HFFc6 (cell line): ENCODE measurements at places on chromosomes 12 and 14.

DNA sequence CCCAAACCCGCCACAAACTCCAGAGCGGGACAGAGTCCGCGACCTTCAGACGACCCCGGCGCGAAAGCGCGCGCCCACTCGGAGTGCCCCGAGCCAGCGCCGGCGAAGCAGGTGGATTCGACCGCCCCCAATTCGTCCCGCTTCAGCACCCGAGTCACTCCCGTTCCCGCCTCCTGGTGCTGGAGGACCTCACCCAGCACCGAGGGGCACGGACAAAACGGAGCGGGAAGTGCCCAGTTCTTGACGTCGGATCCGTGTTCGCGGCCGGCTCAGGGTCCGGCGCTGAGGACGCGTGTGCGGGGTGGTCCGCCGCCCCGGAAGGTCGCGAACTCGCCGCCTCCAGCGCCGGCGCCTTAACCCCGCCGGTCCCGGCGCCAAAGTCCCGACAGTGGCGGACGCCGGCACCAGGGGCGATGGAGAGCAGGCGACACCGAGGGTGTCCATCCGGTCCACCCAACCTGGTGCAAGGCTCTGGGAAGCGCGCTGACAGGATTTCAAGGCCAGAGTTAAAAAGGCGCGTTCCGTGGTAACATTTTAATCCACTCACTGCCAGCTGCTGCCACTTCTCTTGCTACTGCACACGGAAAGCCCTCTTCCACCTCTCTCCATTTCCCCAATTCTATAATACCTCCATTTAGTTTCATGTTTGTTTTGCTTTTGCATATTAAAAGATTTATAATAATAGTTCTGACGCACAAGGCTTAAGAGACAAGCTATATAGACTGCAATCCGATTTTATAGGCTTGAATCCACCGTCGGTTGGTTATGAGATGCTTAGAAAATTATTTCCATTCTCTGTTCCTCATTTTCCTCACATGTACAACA lies 240.0 kb upstream of the CPNE8 start:
- DNase-seq, result no peak

DNA sequence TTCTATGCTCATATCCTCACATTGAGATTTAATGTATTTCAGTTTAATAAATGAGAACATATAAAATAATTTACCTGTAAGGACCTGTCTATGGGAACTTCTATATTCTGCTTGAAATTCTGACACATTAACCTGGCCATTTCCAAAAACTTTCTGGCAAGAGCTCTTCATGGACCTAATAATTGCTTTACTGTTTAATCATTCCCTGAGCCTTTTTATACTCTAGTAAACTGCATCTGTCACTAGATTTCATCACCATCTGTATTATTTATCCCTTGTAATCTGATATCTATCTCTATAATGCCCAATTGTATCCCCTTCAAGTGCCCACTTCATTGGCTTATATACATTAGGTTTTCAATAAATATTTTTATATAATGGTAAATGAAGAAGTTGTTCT lies 327.7 kb downstream of the RAD51B start:
- no peak for DNase-seq

DNA sequence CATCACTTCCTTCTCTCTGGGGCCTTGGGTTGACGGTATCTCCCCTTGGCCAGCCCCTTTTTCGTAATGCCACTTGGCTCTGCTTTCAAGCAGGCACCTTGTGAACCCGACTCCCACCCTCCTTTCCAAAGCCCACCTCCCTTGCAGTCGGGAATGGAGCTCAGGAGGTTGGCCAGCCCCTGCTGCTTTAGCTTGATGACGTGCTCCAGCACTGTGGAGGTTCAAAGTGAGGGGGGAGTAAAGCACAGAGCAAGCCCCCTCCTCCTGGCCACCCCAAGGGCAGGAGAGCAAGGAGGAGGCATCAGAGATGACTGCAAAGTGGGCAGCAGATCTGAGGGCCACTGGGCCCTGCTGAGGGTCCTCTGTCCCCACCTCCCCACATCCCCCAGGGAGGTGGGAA lies 103.4 kb downstream of the ZFP36L1 start:
- DNase-seq, result no peak

DNA sequence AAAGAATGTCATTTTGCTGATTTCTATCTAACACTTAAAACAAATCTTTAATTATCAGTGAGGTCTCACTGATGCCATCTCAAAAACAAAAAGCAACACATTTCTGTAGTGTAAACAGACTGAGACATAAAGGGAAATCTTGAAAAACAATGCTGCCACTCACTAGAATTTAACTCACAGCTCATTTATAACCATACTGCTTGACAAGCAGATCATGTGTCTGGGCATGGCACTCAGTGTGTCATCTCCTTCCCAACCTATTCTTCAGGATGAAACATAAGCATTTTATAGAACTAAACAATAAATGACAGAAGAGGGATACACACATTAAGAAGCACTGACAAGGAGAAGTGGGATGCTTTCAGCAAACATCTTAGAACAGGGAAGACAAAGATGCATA lies 22.4 kb downstream of the ATF7 start:
- no peak for DNase-seq

- DNase-seq, result no peak
These were observed 195.8 kb downstream of the TSPAN9 start for GRCh38 chr12:3272958-3273357.

DNA sequence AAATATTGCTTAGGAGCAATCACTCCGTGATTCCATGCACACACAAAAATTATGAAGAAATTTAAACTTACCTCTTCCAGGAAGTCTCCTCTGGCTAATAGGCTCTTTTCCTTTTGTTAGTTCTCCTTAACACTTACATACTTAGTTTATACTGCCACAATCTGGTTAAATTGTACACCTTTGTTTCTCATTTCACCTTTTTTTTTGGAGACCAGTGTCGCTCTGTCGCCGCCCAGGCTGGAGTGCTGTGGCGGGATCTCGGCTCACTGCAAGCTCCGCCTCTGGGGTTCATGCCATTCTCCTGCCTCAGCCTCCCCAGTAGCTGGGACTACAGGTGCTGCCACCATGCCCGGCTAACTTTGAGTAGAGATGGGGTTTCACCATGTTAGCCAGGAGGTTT lies 2.2 kb upstream of the ANKRD52 start:
- DNase-seq, result no peak
